Pancreas (tissue), 10 donors: ENCODE measurements at places on chromosomes 6 and 20.

DNA sequence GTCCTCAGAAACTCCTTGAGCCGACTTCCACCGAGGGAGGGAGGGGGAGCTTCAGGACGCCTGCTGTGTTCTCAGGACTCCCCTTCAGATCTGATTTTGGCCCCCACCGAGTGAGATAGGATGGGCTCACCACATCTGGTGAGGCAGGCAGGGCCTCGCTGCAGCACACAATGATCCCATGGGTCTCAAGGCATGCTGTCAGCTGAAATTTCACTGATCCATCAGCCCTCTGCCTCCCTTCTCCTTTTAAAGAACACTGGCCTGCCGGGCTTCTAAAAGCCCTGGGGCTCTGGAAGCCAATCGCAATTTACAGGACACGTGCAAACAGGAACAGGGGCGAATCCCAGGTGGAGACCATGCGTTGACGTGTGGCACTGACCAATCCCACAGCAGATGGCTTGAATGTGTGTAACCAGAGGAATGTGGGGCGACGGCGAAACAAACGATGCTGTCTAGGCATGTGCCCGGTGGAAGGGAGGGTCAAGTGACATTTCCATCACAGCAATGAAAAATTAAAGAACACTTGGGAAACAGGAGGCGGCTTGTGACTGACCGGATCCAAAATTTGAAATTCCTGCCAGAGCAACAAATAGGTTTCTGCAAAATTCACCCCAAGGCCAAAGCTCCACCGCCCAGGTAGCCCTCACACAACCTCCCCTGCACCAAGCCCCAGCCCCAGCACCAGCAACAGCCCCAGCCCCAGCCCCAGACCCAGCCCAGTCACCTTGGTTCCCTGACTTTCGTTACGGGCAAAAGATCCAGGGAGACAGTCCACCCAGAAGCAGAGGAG lies 167.1 kb upstream of the ZNF337 start:
- peak; percentile 71 for DNase-seq

DNA sequence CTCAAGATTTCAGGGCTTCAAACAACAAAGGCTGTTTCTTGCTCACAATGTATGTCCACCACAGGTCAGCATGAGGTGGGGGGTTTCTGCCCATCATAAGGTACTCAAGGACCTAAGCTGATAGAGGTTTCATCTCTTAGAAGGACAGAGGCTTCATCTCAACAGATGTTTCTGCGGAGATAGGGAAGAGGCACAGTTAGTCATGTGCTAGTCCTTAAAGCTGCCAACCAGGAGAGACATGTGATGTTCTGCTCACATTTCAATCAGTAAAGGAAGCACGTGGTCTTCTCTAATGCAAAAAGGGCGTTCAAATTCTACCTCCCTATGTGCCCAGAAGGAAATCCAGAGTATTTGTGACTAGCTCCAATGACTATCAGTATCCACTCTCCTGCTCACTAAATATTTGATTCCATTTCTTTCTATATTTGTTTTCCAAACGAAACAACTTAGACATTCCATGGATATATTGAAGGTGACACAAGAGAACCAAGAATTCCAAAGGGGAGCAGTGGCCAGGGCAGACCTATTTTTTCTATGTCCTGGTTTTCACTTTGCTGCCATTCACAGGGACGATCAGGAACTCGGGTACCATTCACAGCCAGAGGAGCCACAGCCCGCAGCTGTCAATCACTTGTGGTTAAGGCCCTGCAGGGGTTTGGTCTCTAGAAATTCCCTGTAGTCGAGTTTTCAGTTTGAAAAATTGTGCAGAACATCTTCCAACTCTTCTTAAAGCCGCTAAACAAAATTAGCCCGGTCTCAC lies 173.2 kb upstream of the FOXA2 start:
- no peak for DNase-seq

DNA sequence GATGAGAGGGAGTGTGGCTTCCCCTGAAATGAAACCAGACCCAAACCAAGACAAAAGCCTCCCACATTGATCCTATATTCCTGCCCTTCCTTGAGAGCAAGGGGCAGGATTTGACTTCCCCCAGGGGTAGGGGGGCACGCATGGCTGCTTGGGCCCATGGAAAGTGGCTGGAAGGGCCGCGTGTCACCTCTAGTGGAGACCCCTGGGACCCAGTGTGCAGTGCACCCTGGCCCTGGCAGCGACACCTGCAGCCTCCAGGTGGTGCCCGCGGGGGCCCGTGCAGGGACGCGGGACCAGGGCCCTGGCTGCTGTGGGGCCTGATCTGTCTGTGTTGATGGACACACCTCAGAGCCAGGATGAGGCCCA lies 18.0 kb upstream of the SLCO4A1 start:
- peak; percentile 60 for DNase-seq

DNA sequence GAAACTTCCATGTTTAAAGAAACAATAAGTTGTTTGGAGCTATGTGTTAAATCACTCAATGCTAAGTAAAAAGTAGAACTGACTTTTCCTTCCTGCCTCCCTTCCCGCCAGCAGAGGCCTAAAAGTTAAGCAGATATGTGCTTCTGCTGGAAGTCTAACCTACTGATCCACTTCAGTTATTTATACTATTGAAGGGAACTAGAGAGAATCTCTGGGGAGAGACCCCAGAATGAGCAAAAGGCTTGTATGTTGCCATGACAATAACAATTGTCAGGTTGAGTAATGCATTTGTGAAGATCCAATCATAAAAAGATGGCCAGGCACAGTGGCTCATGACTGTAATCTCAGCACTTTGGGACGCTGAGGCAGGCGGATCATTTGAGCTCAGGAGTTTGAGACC lies 24.7 kb downstream of the MGME1 start:
- DNase-seq, result no peak

DNA sequence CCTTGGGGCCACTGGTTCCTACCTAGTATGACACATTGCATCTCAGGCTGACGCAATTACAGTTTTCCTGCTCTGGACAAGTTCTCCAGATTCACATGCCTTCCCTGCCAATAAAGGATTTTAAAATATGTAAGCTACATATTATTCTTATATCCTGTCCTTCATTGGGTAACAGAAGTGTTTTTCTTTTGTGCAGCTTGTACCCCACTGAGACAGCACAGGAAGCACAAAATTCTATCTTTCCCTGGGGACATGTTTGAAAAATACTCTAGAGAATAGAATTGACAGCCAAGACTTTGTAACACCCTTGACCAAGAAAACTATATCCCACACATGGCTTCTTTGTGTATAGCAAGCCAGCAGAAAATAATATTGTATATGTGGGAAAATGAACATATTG lies 456.8 kb downstream of the MAFB start:
- DNase-seq, result no peak

DNA sequence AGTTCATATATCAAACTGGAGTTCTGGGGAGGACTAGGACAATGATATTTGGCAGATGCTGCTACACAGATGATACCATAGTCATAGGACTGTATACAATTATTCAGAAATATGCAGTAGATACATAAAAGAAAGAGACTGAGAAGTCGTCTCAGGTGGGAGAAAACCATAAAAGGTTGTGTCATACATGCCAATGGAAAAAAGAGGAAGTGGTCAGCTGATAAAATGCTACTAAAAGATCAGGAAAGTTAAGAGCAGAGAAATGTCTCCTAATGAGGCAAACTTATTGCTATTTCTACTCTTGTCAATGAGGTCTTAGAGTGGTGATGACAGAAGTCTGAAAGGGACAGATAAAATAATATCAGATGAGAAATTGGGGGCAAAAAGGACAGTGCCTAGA lies 407.6 kb downstream of the COL12A1 start:
- no peak for DNase-seq

GRCh38 chr6:150617496-150618460 lies 18.1 kb downstream of the PLEKHG1 start:
- DNase-seq, result no peak

- no peak for DNase-seq
Measured at GRCh38 chr6:13695252-13695651, 16.4 kb downstream of the RANBP9 start.

DNA sequence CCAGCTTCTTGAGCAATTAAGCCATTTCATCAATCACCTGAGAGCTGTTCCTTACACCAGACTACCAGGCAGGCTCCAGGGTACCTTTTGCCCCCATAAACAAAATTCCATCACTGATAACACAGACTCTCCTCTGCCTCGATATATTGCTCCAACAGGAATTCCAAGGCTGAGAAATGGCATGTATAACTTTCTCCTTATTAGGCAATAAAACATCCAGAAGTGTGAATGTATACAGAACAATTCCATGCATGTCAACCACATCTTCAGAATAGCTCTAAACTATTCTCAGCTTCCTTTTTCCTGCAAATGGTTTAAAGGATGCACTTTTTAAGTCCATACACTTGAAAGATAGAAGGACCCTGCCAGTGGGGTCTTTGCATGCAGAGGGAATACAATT lies 73.8 kb downstream of the EDN3 start:
- no peak for DNase-seq
